ENCODE measurements at places on chromosomes 11 and 22.

GRCh38 chr22:20316217-20316843 lies 3.5 kb downstream of the DGCR6L start:
- peaks cover 6% of the 10 kb centered on the region for H3K36me3 ChIP-seq
- peaks cover 5% of the 10 kb centered on the region for H3K4me1 ChIP-seq
- H3K27ac ChIP-seq, result no peak overlapping the region

DNA sequence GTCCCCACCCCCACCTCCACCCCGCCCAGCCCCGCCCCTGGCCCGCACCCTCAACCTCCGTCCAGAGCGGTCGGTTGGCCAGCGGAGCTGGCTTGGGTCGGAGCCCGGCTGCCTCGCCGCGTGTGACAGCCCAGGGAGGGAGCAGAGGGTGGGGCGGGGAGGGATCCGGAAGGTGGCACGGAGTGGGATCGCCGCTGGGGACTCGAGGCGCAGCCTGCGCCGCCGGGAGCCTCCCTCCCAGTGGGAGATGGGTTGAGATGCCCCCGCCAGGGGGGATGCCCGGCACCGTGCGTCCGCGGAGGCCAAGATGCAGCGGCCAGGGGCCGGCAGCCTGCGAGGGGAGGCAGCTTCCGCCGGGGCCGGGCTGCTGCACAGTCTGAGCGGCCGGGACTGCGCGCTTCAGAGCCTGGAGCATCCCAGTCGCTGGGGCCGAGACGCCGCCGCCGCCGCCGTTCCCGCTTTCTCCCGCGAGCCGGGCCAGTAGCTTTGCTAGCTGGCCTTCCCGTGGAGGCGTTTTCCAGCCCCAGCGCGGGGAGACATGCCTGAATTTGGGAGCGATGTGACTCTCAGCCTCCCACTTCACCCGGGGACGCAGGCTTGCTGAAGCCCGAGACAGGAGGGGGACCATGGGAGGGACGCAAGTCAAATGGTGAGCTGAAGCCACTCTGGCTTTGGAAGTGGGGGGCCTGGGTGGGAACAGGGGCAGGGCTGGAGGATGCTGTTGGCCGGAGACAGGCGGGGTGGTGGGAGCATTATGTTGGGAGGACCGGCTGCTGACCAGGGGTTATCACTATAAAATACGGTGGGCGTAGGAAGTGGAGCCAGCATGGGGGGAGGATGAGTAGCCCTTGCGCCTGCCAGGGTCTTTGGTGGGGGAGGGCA lies 40.2 kb downstream of the DIXDC1 start:
- H3K27ac ChIP-seq, result no peak overlapping the region
- peaks cover 12% of the 10 kb centered on the region for H3K4me1 ChIP-seq
- H3K36me3 ChIP-seq, result no peaks in the 10 kb centered on the region
- peak overlapping the region; percentile 59 for H3K4me3 ChIP-seq
- DNase-seq, result peak; percentile 65
- peaks cover 2% of the 10 kb centered on the region for H3K27me3 ChIP-seq

DNA sequence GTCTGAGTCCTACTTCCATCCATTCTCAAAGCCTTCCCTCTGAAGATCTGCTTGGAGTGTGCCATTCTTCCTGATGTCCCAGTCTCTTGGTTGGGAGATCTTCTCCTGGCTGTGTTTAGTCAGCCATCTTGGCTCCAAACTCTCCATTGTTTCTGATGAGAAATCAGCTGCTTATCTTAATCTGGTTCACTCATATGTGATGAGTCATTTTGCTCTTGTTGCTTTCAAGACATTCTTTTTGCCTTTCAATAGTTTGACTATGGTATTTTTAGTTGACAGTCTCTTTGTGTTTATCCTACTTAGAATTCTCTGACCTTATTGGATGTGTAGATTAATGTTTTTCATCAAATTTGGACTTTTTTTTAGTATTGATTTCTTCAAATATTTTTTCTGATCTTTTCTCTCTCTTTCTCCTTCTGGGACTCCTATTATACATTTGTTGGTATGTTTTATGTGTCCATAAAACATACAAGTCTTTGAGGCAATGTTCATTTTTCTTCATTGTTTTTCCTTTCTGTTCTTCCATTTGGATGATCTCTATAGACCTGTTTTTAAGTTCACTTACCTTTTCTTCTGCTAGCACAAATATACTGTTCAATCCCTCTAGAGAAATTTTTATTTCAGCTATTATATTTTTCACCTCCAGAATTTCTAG lies 77.2 kb upstream of the CLPB start:
- DNase-seq, result no peak
- no peaks in the 10 kb centered on the region for H3K4me1 ChIP-seq
- no peak overlapping the region for H3K27ac ChIP-seq
- no peaks in the 10 kb centered on the region for H3K36me3 ChIP-seq

- H3K4me3 ChIP-seq, result no peak overlapping the region
- peaks cover 15% of the 10 kb centered on the region for H3K4me1 ChIP-seq
- no peaks in the 10 kb centered on the region for H3K27me3 ChIP-seq
- no peak for DNase-seq
- H3K27ac ChIP-seq, result no peak overlapping the region
Observed at GRCh38 chr11:108960501-108960900, 295.6 kb downstream of the DDX10 start.

DNA sequence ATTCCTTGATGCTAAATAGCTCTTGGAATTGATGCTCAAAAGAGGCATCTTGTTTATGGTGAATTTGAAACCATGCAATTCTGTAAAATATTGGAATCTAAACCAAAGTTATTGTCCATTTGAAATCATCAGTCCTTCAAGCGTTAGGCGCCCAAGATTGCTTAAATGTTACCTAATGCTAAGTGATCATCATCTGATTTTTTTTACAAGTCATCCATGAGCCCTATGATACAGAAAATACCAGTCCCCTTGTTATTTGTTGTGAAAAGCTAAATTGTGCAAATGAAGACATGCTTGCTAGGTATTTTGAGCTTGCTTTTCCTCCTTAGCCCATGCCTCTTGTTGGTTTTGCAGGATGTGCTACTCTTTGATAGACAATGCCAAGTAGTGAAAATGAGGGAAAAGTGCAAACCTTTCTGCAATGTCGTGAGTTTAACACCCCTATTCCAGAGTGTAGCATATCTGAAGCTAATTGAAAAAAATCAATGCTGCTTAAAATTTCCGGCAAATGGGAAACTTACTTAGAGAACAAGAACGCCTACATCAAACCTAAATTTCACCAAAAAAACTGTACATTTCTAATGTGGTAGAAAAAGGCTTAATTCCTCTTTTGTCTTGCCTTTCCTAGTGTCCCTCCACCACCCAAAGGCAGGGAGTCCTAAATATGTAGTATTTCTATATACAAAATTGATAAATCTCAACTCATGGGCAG lies 1.9 kb downstream of the GRK3 start:
- no peaks in the 10 kb centered on the region for H3K27me3 ChIP-seq
- H3K4me3 ChIP-seq, result no peak overlapping the region
- H3K27ac ChIP-seq, result no peak overlapping the region
- H3K4me1 ChIP-seq, result no peaks in the 10 kb centered on the region

DNA sequence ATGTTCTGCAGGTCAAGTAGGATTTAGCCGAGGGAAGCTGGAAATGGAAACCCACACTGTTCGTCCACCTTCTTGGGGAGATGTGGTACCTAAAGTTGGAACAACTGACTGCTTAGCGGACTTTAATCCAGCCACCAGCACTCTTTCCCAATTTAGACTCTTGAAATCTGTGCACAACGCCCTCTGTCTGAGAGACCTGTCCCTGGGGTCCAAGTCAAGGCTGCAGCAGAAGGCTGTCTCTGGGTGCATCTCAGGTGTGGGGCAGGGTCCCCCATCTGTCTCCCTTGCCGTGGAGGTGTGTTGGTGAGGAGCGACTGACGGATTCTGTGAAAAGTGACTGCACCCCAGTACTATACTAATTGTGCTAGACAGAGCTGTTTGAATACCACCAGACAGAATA lies 168.2 kb upstream of the CADM1 start:
- no peak overlapping the region for H3K27ac ChIP-seq
- no peaks in the 10 kb centered on the region for H3K27me3 ChIP-seq
- DNase-seq, result no peak
- peaks cover 27% of the 10 kb centered on the region for H3K4me1 ChIP-seq
- no peak overlapping the region for H3K4me3 ChIP-seq

DNA sequence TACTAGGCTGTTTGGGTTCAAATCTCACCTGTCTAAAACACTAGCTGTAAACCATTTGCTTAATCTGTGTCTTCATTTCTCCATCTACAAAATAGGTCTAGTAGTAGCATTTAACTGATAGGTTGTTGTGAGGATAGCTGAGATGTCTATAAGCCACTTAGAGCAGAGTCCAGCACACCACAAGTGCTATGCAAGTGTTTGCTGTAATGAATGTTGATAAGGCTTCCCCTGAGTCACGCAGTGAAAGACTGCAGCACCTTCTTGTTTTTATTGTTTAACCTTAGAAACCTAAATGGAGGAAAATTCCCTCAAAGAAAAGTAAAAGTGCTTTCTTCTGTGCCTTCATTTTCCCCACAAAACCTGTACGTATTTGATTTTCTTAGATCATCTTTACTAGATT lies 23.1 kb upstream of the LDHA start:
- no peaks in the 10 kb centered on the region for H3K4me1 ChIP-seq
- H3K36me3 ChIP-seq, result peaks cover 3% of the 10 kb centered on the region
- DNase-seq, result peak; percentile 15
- no peaks in the 10 kb centered on the region for H3K27me3 ChIP-seq
- H3K4me3 ChIP-seq, result no peak overlapping the region

- no peak overlapping the region for H3K27ac ChIP-seq
- H3K4me1 ChIP-seq, result peaks cover 5% of the 10 kb centered on the region
- H3K4me3 ChIP-seq, result no peak overlapping the region
- no peak for DNase-seq
- no peaks in the 10 kb centered on the region for H3K27me3 ChIP-seq
Observed at GRCh38 chr22:23578306-23578705, 1.8 kb downstream of the IGLL1 start.

GRCh38 chr22:48259991-48260670 lies 1497.7 kb downstream of the TBC1D22A start:
- no peak for DNase-seq
- no peaks in the 10 kb centered on the region for H3K27me3 ChIP-seq
- no peaks in the 10 kb centered on the region for H3K4me1 ChIP-seq
- no peaks in the 10 kb centered on the region for H3K36me3 ChIP-seq
- no peak overlapping the region for H3K4me3 ChIP-seq
- no peak overlapping the region for H3K27ac ChIP-seq

GRCh38 chr11:47864901-47865300 lies 16.8 kb upstream of the NUP160 start:
- no peak overlapping the region for H3K27ac ChIP-seq
- peaks cover 5% of the 10 kb centered on the region for H3K4me1 ChIP-seq
- no peaks in the 10 kb centered on the region for H3K36me3 ChIP-seq
- H3K27me3 ChIP-seq, result no peaks in the 10 kb centered on the region
- no peak for DNase-seq

- peaks cover 11% of the 10 kb centered on the region for H3K36me3 ChIP-seq
- H3K4me3 ChIP-seq, result no peak overlapping the region
- peak overlapping the region; percentile 82 for H3K27ac ChIP-seq
- peak; percentile 80 for DNase-seq
- no peaks in the 10 kb centered on the region for H3K27me3 ChIP-seq
- H3K4me1 ChIP-seq, result peaks cover 38% of the 10 kb centered on the region
Observed at GRCh38 chr11:46296528-46297448, 19.3 kb downstream of the CREB3L1 start.

GRCh38 chr11:18727479-18728236 lies 1.7 kb upstream of the IGSF22 start:
- no peaks in the 10 kb centered on the region for H3K36me3 ChIP-seq
- H3K4me1 ChIP-seq, result no peaks in the 10 kb centered on the region
- H3K27me3 ChIP-seq, result no peaks in the 10 kb centered on the region
- H3K4me3 ChIP-seq, result no peak overlapping the region

GRCh38 chr22:47267513-47268282 lies 505.2 kb downstream of the TBC1D22A start:
- H3K4me3 ChIP-seq, result no peak overlapping the region
- H3K27me3 ChIP-seq, result no peaks in the 10 kb centered on the region
- no peak overlapping the region for H3K27ac ChIP-seq
- H3K4me1 ChIP-seq, result no peaks in the 10 kb centered on the region

DNA sequence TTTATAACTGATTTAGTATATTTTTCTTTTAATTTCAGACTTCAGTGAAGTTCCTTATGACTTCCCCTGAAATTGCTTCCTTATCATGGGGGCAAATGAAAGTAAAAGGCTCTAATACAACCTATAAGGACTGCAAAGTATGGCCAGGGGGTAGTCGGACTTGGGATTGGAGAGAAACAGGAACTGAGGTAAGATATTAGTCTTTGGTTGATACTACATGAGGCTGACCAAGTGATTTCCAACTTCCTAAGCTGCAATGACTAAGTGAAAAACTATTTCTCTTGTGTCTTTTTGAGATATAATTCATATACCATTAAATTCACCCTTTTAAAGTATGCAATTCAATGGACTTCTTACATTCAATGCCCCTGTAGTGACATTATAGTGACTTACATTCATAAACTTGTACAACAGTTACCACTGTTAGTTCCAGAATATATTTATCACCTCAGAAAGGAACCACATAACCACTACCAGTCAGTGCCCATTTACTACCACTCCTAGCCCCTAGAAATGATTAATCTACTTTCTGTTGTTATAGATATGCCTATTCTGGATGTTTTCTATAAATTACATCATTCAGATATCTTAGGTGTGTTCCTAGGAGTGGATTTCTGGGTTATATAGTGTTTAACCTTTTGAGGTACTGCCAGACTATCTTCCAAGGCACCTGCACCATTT lies 21.6 kb downstream of the AAMDC start:
- no peaks in the 10 kb centered on the region for H3K27me3 ChIP-seq
- no peak overlapping the region for H3K27ac ChIP-seq

Data from trophoblast cell (in vitro differentiated cells and primary cell).